Left lung (tissue), 14 donors: ENCODE measurements at places on chromosomes 11 and 22.

GRCh38 chr22:39943953-39944872 is 16.0 kb upstream of the TMA7B start:
- no peak for DNase-seq

GRCh38 chr11:126597041-126597440 is 241.6 kb downstream of the ST3GAL4 start:
- no peak for DNase-seq

DNA sequence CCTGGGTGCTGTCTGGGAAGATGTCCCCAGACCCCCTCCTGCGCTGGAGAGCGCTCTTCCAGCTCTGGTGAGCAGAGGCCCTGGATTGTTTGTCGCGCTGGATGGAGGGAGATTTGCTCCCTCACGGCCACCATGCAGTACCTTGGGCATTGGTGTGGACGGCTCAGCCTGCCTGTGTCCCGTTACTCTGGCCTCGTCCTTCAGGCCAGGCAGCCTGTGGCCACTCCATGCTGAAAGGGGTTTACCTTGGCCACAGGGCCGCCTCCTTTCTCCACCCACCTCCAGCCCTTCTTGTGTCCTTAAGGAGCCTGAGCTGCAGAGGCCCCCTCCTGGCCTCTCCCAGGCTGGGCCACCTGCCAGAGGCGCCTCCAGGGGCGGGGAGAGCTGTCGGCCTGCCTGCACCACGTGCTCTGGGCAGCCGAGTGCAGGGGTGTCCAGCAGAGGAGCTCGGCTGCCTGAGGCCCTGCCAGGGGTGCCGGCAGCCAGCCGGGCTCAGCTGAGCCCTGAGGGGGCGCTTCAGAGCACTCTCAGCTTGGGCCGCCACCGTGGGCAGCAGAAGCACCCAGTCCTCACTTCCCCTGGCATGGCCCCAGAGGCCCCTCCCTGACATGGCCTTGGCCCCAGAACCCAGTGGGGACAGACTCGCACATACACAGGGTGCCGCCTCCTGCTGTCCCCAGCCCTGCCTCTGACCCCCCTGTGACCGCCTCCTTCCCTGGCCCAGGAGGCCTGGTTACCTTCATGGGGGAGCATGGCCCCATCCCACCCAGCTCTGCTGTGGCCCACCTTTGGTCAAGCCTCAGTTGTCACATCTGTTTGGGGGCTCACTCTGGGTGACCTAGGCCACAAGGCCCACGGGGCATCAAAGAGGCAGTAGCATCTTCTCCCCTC is 3.4 kb downstream of the CCND1 start:
- DNase-seq, result peak; percentile 94

GRCh38 chr11:64881476-64881875 is 3.1 kb upstream of the EHD1 start:
- DNase-seq, result no peak

GRCh38 chr11:118321386-118322082 is 17.0 kb downstream of the CD3E start:
- DNase-seq, result no peak

DNA sequence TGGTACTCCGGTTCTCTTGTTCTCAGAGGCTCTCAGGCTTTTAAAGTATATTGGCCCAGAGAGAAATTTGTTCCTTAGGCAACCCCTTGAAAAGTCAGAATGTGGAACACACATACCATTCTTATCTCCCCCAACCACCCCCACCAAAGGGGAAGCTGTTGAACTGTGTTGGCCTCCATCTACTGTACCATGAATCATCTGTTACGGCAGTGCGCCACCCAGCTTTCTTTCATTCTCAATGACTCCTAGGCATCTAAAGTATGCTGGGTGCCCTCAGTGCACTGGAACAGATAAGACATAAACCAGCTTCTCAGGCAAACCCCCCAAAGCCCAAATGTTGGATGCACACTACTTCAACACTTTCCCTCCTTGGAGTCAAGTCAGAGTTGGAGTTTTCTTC is 696.2 kb upstream of the TENM4 start:
- DNase-seq, result no peak

GRCh38 chr11:17287058-17287457 is 10.5 kb downstream of the NUCB2 start:
- DNase-seq, result no peak

DNA sequence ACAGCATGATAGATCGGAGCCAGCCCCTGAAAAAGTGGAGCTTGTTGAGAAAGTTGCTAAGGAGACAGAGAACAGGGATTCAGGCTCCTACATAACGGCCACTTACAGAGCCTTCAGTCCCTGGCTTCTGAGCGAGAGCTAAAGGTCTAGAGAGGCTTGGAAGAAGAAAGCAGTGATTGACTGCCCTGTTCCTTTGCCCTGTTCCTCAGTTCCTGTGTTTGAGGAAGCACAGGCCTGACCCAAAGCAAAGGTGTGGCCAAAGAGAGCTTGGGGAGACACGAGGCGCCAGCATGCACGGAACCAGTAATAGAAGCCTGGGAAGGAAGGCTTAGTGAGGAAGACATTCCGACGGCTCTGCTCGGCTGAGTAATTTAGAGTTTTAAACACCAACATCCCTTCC is 74.1 kb upstream of the CSNK2A3 start:
- peak; percentile 29 for DNase-seq

- no peak for DNase-seq
These were observed 12.9 kb downstream of the RELT start for GRCh38 chr11:73389134-73389525.

DNA sequence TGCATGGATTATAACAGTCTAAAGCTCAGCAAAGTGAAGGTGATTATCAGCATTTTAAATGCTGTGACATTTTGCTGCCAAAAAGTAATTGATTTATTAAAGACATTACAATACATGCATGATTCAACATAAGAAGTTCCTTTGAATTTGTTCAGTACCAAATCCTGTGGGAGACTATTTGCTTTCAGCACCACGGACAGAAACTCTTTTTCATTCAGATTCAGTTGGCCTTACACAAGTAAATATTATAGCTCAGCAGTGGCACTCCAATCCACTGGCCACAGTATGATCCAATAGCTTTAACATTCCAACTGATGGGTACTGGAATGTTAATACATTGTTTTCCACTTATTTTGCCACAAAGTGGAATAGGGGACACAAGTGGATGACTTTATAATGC is 806.7 kb downstream of the NTM start:
- DNase-seq, result no peak

GRCh38 chr11:104094576-104094975 is 58.1 kb downstream of the DDI1 start:
- no peak for DNase-seq

DNA sequence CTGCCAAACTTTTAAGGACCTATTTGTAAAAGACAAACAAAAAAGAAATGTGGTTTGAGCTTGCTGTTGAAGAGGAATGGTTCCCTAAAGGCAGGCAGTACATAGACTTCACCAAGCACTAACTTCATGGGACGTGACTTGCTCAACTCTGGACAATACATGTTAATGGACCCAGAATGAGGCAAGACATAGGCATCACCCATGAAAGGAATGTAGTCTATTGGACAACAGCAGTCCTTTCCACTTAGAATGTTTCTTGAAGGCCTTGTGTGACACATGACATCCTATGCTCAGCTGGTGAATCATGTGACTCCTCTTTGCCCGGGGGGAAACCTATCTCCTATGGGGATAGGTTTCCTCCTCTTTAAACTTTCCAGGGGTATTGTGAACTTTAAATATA is 246.4 kb upstream of the BLID start:
- DNase-seq, result no peak
